ENCODE measurements at places on chromosomes 12 and 14.

DNA sequence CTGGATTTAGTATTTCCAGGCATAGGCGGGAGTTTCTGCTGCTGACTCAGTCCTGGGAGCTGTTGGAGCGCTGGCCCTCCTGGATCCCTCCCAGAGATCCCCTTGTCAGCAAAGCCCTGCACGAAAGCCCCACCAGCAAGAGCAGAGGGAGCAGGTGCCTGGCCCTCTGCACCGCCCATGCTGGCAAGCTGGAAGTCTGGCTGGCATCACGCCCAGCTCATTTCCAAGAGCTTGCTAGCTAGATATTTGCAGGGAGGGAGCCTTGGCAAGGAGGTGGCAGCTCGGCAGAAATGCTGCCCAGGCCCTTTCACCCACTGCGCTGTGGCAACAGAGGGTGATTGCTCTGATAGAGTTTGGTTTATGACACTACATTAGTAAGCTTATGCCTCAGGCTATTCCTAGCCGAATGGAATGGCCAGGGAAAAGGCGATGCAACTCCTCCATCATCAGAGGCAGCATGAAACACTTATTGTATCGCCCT lies 193.9 kb downstream of the EMP1 start:
- no peak for DNase-seq

- no peak for DNase-seq
These were observed 101.7 kb downstream of the DUSP6 start for GRCh38 chr12:89250636-89251035.

- DNase-seq, result no peak
These were observed 735.5 kb downstream of the MED13L start for GRCh38 chr12:115541891-115542421.

DNA sequence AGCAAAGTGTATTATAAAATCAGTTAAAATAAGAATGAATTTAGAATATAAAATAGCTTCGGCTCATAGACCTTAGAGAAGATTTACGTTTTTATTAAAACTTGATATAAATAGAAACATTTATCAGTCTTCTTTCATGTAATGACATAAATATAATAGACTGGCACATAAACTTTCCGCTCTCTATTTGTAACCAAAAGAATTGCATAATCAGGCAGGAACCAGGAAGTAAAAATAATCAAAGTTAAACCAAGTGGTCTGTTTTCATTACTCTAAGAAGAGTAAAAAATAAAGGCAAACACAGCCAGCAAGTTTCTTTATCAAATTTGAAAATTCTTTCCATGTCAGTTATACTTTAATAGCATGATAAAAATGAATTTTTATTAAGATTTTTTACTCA lies 46.3 kb upstream of the ATP2A2 start:
- no peak for DNase-seq

DNA sequence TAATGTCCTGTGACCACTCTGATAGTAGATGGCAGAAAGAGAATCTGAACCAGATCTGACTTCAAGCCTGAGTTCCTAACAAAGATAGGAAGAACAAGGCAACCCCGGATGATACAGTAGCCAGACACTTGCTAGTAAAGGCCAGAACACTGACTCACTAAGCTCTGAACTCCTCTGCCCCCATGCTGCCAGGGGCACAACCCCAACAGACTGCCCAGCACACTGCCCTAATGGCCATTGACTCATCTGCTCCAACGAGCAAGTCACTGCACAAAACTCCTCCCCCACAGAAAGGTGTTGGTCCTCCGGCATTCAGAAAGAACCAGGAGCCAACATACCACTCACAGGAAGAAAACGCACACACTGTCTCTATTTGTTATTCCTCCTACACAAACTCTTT lies 179.6 kb upstream of the NUDT4 start:
- DNase-seq, result no peak

- DNase-seq, result no peak
These were observed 77.4 kb downstream of the SCARB1 start for GRCh38 chr12:124786061-124786964.

DNA sequence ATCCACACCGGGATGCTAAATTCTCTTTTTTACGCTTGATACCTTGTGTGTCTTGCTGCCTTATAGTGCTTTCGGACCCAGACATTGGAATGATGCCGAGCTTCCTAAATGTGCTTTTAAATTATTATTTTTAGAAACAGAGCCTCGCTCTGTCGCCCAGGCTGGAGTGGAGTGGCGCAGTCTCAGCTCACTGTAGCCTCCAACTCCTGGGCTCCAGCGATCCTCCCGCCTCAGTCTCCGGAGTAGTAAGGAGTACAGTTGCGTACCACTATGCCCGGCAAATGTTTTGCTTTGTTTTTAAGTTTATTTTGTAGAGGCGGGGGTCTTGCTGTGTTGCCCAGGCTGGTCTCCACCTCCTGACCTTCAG lies 489 bp upstream of the EML5 start:
- DNase-seq, result no peak

DNA sequence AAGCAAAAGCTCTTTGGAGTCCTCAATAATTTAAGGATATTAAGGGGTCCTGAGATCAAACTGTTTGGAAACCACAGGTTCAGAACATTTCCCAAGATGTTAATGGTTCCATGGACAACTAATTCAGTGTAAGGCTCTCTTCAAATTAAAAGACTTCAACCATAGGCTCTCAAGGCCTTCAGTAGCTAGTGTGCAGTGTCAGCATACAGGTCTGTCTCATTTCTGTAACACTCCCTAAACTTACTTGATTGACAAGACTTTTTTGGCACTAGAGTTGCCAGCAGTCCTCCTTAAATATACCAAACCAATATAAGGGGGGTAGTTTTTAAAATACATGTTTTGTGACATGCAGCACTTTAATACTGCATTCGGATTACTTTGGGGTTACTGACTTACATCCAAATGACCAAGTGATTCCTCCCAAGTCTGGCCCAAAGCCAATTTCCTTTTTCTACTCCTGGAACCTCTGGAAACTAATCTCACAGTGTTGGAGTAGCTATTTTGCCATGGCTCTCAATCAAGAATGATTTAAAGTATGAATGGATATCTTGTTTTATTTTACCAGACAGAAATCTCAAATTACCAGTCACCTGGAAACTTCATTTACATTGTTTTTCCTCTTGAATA lies 22.7 kb downstream of the CSRP2 start:
- no peak for DNase-seq

DNA sequence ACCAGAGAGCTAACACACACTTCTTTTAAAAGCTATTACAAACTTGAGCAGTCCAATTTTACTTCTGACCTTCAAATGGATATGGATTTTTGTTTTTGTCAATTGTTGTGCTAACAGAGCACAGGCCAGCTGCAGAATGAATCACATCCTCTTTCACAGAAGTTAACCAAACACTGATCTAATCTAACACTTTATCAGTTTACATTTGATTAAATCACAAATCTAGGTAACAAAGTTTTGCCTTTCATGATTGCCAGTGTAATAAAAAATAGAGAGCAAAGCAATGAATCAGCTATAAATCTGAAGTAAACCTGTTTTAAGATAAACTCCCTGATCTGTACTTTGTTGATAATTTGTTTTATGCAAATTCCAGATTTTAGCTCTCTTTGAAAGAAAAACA lies 273.1 kb upstream of the RGS6 start:
- no peak for DNase-seq

DNA sequence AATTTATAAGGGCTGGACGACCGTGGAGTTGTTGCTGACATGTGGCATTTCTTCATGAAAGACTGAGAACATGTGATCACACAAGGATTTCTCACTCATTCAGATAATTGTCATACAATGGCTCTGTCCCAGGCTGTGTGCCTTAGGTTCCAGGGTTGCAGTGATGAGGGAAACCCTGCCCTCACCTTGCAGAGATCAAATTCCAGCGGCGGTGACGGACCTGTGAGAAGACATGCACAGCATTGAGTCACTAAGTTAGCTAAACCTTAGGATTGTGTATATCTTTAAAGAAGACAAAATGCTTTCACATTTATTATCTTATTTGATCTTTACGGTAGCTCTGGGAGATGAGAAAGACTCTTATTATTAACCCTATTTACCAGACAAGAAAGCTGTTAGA lies 1029.1 kb downstream of the BCL11B start:
- DNase-seq, result no peak

- DNase-seq, result no peak
These were observed 65.5 kb downstream of the LRP6 start for GRCh38 chr12:12201274-12201758.

- no peak for DNase-seq
These were observed 9.2 kb downstream of the KRT1 start for GRCh38 chr12:52670961-52671360.

GRCh38 chr14:30131581-30132097 lies 204.0 kb upstream of the PRKD1 start:
- DNase-seq, result no peak

DNA sequence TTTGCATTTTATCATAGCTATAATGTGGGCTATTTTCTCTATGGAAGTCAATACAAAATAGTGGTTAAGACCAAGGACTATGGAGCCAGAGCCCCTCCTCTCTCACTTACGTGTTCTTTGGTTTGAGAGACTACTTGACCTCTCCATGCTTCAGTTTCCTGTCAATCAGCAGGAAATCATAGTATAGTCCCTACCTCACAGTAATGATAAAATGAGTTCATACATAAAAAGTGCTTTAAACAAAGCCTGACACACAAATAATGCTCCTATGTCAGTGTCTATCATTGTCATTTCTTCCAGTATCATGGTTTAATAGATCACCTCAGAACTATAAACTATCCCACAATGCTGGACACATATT lies 90.4 kb downstream of the MED13L start:
- DNase-seq, result no peak

GRCh38 chr14:94026173-94026888 lies at the start of gene OTUB2:
Gene OTUB2, plus strand, starts transcription at chr14:94026340. Its CDS starts 198 bp downstream, at chr14:94026538.
- peak; percentile 92 for DNase-seq

DNA sequence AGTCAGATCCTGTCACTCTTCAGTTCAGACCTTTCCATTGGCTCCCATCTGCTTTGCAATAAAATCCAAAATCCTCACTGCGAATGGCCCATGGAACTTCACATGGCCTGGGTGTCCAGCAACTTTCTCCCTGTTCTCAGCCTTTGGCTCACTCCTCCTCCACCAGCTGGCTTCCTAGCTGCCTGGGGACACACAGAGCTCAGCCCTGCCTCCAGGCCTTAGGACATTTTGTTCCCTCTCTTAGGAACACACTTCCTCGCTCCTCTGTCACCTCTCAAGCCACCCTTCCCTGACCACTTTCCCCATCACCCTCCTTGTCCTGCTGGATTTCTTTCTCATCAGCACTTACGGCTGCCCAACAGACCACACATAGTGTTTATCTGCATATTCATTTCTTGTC lies 419.6 kb downstream of the MED13L start:
- DNase-seq, result no peak

Measured in stimulated activated CD4-positive, alpha-beta T cell treated with anti-CD3 and anti-CD28 coated beads, TNF-alpha, amount 100 ng/mL, for 4 hours (primary cell).